ENCODE measurements at places on chromosomes 7 and 10. TPM values are rescaled to one million over a fixed set of nuclear protein-coding genes. Genes with fewer than 3 reads are reported as not detected.

FAM221A gene
- polyA plus RNA-seq, result 18.8 TPM

STRIP2 gene
- 6.3 TPM for polyA plus RNA-seq

PNLIPRP3 gene
- polyA plus RNA-seq, result not detected

HOXA11 gene
- not detected for polyA plus RNA-seq

OR6B1 gene
- not detected for polyA plus RNA-seq

USP6NL gene
- 25.4 TPM for polyA plus RNA-seq

RGR gene
- 0.26 TPM for polyA plus RNA-seq

Data from left lung (tissue), 14 donors.